NCI-H2081 (cell line): ENCODE measurements at places on chromosomes 1 and 21.
A peak's percentile ranks its signal among the peaks of the same experiment; 100 is the strongest.

DNA sequence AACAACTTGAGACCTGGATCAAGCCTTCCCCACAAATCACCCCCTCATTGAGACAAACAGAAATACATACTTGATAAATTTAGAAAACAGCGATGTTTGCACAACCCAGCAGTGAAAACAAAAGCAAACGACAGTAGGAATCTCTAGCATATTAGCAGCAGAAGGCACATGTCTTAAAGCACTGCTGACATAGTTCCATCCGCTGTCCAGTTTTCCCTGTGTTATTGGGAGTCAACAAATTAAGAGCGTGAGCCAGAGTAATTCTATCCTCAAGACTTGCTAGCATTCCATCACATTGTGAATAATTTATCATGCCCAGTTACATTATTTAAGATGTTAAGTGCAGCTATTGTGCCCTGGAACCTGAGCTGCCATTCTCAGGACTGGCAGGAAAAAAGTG lies 55.3 kb downstream of the IGSF5 start:
- no peak for DNase-seq

DNA sequence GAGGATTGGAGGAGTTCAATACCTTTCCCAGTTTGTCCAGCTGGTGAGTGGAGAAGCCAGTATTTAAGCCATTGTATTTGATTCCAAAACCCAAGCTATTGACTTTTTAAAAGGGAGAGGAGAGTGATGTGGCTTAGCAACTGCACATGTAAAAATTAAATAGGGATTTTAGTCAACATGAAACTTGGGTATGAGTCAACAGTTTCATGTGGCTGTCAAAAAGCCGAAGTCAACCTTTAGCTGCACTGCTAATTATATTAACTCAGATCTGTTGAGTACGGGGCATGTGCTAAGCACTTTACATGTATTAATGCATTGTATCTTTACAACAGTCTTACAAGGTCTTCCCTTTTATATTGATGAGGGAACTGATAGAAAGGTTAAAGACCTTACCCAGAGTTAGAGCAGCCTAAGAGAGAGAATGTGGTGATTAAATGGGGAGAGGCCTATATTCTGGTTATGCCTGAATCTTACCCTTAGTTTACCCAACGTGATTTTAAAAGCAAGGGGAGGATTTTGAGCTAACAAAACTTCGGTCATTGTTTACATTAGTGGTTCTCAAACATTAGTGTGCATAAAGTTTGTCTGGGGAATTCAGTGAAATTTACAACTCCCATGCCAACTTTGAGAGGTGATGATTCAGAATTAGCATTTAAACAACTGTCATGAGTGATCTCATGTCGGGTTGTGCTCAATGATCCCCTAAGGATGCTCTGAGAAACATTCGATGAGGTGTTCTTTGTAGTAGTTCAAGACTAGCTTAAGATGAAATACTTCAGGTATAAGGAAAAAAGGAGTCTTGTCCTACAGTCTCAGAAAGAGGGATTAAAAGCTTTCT lies 6.9 kb upstream of the SLC35F3 start:
- DNase-seq, result no peak

GRCh38 chr1:25799935-25800702 lies at the start of gene SELENON:
TSS of gene SELENON (plus strand) at chr1:25800193. CDS start at chr1:25800231, 38 bp downstream.
- DNase-seq, result peak; percentile 51

- no peak for DNase-seq
Measured at GRCh38 chr1:211735208-211736170, 60.1 kb upstream of the NEK2 start.

GRCh38 chr1:62778208-62778607 lies 5.7 kb upstream of the ATG4C start:
- no peak for DNase-seq

DNA sequence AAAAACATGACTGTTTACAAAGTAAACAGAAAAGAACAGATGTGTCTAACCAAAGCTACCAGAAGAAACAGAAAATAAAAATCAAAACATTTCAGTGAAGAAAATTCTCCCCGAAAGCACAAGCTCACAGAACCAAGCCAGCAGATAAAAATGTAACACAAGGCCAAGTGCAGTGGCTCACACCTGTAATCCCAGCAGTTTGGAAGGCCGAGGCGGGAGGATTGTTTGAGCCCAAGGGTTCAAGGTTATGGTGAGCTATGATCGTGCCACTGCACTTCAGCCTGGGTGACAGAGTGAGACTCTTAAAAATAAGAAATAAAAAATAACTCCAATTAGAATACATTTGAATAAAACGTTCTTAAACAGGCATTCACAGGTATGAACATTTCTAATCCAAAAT lies 19.1 kb upstream of the DDOST start:
- no peak for DNase-seq

DNA sequence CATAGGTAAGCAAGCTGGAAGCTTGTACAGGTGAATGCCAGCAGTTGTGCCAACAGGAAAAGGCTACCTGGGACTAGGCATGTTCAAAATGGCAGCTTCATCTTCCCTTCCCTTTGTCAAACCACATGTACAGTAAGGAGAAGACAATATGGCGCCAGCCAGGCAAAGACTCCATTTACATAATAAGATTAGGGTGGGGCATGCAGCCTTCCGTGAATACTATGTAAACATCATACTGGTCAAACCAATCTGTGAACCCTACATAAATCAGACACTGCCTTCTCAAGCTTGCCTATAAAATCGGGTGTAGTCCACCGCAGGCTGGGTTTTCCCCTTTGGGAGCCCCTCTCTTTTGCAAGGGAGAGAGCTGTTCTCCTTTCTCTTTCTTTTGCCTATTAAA lies 24.6 kb downstream of the ATF3 start:
- no peak for DNase-seq
